ENCODE measurements at places on chromosomes 3 and 15. TPM values are rescaled to one million over a fixed set of nuclear protein-coding genes. Genes with fewer than 3 reads are reported as not detected.

GRCh38 chr3:178434206-178434805, 101.9 kb upstream of the KCNMB2 start:
- H3K4me3 ChIP-seq = no peak overlapping the region
- H3K27ac ChIP-seq = no peak overlapping the region
- peak; percentile 43 for DNase-seq
- no peaks in the 10 kb centered on the region for H3K36me3 ChIP-seq

GRCh38 chr3:14329116-14329830, 73.1 kb upstream of the SLC6A6 start:
- H3K27ac ChIP-seq = peak overlapping the region; percentile 64
- no peaks in the 10 kb centered on the region for H3K36me3 ChIP-seq
- no peaks in the 10 kb centered on the region for H3K27me3 ChIP-seq
- DNase-seq = peak; percentile 88

The TLR9 gene
- not detected for polyA plus RNA-seq

DNA sequence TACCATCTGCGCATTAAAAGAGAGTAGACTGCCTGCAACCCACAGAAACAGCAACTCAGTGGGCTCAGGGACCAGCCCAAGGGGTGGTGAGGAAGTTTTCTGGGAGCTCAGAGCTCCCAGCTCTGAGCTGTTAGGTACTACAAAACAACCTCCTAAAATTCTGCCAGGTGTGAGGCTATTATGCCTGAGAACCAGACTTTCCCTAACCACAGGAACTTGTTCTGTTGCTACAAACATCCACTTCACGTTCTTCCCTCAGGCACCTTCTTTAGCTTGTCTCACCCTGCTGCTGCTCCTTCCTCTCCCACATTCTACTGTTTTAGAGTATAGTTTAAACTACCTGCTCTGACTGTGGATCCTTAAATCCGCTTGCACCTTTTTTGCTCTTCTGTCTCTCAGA, 399.4 kb downstream of the ROBO1 start:
- no peaks in the 10 kb centered on the region for H3K27me3 ChIP-seq
- DNase-seq = peak; percentile 29
- no peak overlapping the region for H3K4me3 ChIP-seq

The CDCP1 gene
- polyA plus RNA-seq = 7.7 TPM

DNA sequence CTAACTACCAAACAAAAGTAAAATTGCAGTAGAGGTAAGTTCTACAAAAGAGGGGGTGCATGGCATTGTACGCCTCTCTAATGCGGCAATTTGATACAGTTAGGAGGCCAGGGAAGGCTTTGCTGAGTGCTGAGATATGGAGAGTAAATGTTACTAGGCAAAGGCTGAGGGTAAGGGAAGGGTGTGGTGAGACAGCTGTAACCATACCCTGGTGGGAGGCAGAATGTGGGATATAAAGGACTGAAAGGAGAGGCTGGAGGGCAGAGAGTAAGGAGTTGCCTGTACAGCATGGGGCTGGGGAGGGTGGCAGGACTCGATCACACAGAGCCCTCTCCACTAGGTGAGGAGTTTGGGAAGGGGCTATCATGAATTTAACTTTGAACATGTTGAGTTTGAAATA, 106.3 kb downstream of the PDCD6IP start:
- no peaks in the 10 kb centered on the region for H3K27me3 ChIP-seq
- H3K4me3 ChIP-seq = no peak overlapping the region
- H3K36me3 ChIP-seq = no peaks in the 10 kb centered on the region
- no peaks in the 10 kb centered on the region for H3K4me1 ChIP-seq

The EPHB3 gene
- polyA plus RNA-seq = 0.54 TPM

- DNase-seq = peak; percentile 97
- peak overlapping the region; percentile 91 for H3K27ac ChIP-seq
- H3K36me3 ChIP-seq = no peaks in the 10 kb centered on the region
- no peaks in the 10 kb centered on the region for H3K4me1 ChIP-seq
- H3K4me3 ChIP-seq = peak overlapping the region; percentile 49
These were observed 5.5 kb upstream of the CFAP100 start for GRCh38 chr3:126389112-126389793.

GRCh38 chr3:138684396-138684795, 75.8 kb downstream of the FAIM start:
- no peak overlapping the region for H3K4me3 ChIP-seq
- no peaks in the 10 kb centered on the region for H3K36me3 ChIP-seq
- no peaks in the 10 kb centered on the region for H3K4me1 ChIP-seq
- DNase-seq = no peak
